MG63 (cell line): ENCODE measurements at places on chromosomes 6 and 20. TPM values are rescaled to one million over a fixed set of nuclear protein-coding genes. Genes with fewer than 3 reads are reported as not detected.

DNA sequence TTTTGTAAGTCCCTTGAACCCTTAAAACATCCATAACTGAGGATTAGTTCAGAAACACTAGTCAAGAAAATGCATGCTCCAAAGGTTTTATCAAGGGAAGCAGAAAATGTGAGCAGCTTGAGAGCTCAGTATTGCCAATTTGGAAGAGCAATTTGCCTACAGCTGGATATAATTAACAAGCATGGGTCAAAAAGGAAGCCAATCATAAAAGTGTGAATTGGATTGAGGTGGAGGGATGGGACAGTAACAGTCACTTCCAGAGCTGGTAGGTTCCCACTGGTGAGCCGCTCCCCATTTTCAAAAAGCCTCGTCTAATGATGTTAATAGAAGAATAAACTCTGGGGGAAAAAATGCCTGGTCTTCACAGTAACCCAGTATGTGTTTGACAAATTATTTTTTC is 5.0 kb upstream of the PTPRK start:
- DNase-seq = no peak

GRCh38 chr6:78482801-78483552 is 384.4 kb upstream of the IRAK1BP1 start:
- DNase-seq = no peak

DNA sequence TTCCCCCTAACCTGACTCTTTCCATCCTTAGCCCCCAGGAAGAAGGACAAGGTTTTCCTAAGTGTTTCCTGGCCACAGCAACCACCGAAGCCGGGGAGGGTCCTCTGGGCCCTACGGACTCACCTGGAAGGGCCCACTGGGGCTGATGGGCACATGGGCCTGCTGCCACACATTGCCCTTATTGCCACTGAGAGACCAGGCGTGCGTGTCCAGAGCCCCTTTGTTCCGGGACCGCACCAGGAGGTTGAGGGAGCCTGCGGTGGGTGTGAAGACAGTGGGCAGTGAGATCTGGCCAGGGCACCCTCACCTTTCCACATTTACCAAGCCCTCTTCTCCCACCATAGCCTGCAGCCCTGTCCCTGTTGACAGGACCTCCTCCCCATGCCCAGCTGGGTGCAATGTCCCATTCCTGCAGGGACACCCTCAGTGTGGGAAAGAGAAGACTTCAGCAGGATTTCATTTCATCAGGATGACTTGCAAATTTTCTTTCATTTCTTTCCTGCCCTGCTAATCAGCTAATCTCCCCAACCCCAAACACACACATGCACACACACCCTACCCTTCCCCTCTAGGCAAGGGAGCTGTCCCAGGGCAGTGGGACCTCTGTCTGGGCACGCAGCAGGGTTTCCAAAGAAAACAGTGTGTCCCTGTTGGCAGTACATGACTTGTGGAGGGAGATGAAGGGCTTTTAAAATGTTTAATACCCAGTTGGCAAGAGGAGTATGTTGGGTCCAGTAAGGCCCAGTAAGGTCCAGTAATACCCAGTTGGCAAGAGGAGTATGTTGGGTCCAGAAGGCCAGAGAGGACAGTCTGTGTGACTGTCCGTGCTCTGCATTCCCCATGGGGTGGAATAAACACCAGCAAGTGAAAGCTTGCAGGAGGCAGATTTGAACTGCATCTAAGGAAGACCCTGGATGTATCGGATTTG is 59.0 kb downstream of the MDGA1 start:
- DNase-seq = no peak

DNA sequence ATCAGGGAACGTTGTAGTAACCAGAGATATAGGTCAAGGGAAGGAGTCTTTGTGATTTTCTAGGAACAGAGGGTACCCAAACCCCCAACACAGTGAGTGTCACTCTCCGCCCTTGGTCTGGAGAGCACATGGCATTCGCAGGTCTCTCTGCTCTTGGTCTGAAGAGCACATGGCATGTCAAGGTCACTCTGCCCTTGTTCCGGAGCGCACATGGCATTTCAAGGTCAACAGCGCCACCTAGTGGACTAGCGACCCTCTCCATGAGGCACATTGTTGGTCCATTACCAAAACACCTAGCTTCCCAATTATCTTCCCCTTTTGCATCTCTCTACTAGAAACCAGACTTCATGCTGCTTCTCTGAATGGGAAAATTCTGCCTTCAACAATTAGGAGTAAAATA is 260.0 kb downstream of the C6orf118 start:
- DNase-seq = peak; percentile 34

DNA sequence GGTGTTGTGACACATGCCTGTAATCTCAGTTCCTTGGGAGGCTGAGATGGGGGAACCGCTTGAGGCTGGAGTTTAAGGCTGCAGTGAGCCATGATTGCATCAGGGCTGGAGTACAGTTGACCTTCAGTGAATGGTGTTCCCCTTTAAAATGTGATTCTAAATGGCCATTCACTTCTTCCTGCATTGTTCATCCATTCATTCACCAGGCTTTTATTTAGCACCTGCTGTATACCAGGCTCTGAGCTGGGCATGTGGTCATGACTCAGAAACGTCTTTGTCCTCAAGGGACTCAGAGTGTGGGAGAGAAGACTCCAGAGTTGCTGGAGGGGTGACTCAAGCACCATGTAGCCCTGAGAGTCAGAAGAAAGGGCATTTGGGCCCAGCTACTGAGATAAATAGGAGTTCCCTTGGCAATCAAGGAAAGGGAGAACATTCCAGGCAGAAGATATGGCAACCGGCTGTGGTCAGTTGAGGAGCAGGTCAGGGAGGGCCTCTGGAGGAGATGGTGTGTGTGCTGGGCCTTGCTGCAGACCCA is 101.1 kb downstream of the DLGAP4 start:
- DNase-seq = no peak

- DNase-seq = no peak
Observed at GRCh38 chr20:41467690-41468089, 101.1 kb upstream of the EMILIN3 start.

- no peak for DNase-seq
Observed at GRCh38 chr20:6384380-6384779, 261.6 kb upstream of the FERMT1 start.

DNA sequence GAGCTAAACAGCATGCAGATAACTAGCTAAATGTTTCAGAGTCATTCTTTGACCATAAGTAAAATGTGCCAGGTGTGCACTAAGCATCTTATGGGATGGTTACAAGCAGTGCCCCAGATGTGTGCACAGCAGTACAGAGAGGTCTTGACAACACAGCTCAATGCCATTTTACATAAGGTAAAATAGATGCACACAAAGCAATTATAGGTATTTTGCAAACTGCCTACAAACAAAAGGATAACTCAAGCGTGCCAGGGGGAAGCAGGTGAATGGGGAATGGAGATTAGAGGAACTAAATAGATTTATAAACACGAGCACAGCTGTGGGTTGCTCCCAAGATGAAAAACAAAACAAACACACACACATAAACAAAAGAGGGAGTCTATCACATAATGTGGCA is 64.8 kb downstream of the SLC2A10 start:
- DNase-seq = no peak

DNA sequence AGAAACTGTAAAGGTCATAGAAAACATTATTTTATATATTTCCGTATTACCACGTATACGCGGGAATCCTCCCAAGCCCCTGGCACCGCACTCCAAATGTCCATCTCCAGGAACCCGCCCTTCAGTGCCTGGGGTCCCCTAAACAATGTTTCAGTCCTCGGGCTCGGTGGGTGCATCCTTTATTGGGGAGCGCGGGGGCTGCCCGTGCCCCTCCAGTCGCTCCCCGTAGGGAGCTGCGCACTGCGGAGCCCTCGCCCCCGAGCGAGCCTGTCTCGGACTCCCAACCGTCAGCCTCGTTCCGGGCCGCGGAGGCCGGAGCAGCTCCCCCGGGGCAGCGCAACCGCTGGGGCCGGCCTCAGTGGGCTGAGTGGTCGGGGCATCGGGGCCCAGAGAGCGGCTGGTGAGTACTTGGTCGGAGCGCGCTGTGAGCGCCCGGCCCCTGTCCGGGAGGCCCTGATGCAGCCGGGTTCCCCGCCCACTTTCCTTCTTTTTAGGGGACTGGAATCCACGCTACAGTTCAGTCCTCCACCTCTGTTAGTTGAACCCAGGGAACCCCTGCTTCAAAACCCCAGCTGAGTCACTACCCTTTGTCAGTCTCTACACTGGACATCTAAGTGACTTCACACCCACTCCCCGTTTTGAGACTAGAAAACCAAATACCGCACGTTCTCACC is at the start of gene DNAH8:
Gene DNAH8, plus strand, starts transcription at position 296 of the 674 bp plus-strand sequence. CDS start 7,499 bp downstream, outside the sequence.
- no peak for DNase-seq

GRCh38 chr6:41451039-41451438 is 95.1 kb upstream of the FOXP4 start:
- no peak for DNase-seq

DNA sequence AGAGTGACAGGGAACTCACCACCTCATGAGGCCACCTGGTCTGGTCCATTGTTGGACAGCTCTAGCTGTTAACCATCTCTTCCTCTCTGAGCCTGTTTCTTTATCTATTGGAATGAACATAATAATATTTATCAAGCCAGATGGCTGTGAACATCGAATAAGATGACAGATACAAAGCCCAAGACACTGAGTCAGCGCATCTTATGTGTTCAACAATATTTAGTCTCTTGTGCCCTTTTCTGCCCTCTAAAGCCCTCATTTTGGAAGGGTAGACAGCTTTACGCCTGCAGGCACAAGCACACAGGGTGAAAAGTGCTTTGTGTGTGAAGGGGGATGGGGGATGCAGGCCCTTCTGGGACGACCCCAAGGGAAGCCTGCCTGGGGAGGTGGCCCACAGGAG is 164.0 kb downstream of the GRM4 start:
- no peak for DNase-seq

DNA sequence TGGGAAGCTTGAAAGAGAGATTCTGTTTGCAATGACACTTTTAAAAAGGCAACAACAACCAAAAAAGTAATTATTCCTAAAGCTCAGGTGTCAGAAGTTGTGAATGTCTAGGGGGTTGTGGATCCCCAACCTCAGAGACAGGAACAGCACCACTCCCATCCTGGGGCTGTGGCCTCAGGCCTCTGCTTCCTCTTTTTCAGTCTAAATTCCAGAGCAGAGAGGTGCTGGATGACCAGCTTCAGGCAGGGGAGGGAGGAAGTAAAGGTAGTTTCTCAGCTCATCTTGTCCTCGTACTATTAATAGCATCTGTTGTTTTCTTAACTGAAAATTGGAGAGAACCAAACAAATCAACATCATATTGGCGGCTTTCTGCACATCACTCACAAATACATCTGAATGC is 8.3 kb downstream of the NT5E start:
- no peak for DNase-seq

DNA sequence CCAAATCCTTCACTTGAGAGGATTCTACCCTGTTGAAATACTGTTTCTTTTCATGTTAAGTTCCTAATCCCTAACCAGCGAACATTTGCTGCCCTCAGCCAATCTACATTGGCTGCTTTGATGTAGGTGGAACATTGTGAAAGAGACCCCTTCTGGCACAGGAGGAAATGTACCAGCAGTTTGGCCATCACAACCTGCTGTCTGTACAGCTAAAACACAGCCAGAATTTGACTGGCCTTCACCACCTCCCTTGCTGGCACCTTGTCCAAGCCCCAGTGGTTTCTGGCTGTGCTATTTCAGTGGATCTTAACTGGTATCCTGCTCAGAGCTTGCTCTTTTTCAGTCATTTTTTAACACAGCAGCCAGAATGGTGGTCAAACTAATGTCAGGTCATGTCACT is 202.1 kb upstream of the EPHA7 start:
- no peak for DNase-seq

DNA sequence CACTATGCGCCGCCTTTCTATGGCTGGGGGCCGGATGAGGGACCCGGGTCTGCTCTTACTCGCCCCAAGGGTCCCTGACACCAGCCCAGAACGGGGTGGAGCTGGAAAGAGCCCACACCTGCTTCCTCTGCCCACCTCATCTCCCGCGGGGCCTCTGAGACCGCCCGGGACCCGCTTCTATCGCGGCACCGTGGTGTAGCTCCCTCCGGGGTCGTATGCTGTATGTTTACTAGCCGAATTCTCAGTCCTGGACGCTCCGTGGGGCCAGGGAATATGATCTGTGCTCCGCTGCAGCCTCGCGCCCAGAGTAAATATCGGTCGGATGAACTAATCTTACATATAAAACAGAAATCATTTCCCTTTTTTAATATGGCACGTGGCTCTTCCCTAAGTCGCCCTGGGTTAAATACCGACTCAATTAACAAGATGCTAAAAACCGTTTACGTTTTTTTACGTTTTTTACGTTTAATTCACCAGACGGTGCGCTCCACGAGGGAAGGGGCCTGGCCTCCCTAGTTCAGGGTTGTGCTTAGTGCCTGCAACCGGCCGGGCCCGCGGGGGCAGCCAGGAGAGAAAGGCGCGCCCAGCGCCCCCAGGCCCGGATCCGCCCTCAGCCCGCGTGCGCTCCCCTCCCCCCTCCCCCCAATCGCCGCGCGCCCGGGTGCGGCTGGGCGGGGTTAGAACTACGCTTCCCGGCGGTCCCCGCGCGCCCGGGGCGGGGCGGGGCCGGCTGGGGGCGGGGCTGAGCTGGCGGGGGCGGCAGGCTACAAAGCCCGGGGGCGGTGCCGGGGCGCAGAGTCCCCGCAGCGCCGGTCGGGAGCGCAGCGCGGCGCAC is at the start of gene RBM38:
Gene RBM38, plus strand, starts transcription at position 793 of the 835 bp plus-strand sequence. CDS start 186 bp downstream, outside the sequence.
- DNase-seq = peak; percentile 72

- DNase-seq = no peak
Observed at GRCh38 chr6:150091476-150091875, 22.6 kb upstream of the ULBP3 start.

DNA sequence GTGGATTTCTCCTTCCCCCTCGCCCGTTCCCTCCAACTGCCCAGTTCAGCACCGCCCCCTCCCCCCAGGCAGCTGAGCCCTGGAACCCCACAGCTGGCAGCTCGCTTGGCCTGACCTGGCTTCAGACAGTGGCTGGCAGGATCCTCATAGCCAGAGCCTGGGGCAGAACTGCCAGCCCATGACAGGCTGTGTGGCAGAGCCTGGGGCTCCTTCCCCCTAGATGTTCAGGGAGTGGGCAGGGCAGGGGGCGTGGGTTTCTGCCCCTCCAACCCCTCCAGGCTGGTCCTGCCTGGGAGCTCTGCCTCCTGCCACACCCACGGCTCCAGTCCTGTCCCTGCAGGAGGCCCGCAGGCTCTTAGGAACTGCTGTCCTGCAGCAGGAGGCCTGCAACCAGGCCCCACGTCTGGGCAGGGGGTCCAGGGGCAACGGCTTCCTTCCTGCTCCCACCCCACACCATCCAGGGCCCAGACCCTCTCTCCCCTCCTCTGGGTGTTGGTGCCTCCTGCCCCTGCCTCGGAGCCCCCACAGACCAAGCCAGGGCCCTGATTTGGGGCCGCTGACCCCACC is 9.6 kb upstream of the KCNQ2 start:
- no peak for DNase-seq

GRCh38 chr6:46815130-46815529 is 21.9 kb downstream of the MEP1A start:
- peak; percentile 0 for DNase-seq

DNA sequence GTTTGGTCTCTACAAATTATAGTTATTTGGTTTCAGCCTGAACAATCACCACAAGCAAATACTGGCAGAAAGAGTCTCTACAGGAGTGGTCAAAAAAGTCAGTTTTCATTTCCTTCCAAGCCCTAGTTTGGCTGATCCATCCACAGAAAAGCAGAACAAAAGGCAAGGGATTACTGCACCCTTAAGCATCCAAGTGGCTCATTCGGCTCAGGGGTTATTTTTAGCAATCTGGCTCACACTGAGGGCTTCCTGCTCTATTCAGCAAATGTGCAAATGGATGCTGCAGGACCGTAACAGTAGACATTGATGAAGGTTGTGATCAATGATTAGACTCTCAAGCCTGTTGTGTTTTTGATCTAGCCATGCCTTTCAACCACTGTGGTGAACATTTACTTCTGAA is 62.2 kb upstream of the FABP7 start:
- no peak for DNase-seq

Gene SLC25A27
- total RNA-seq = 0.32 and 15.2 TPM in 2 replicates

Gene RPRD1B
- total RNA-seq = 4.3 and 9.3 TPM in 2 replicates

Gene XPO5
- 26.6 and 35.7 TPM in 2 replicates for total RNA-seq

Gene SMLR1
- total RNA-seq = not detected in 2 replicates

Gene MRAP2
- total RNA-seq = 3.1 and 3.5 TPM in 2 replicates
